ENCODE measurements at places on chromosomes 2 and 18.

- no peak for DNase-seq
These were observed 81.2 kb downstream of the INSIG2 start for GRCh38 chr2:118169359-118170005.

GRCh38 chr2:99707592-99707991 is 217.8 kb upstream of the REV1 start:
- DNase-seq, result no peak

- no peak for DNase-seq
These were observed 429.5 kb downstream of the CCDC85A start for GRCh38 chr2:56613254-56613653.

- DNase-seq, result no peak
These were observed 5.7 kb downstream of the KIF1A start for GRCh38 chr2:240814280-240814679.

DNA sequence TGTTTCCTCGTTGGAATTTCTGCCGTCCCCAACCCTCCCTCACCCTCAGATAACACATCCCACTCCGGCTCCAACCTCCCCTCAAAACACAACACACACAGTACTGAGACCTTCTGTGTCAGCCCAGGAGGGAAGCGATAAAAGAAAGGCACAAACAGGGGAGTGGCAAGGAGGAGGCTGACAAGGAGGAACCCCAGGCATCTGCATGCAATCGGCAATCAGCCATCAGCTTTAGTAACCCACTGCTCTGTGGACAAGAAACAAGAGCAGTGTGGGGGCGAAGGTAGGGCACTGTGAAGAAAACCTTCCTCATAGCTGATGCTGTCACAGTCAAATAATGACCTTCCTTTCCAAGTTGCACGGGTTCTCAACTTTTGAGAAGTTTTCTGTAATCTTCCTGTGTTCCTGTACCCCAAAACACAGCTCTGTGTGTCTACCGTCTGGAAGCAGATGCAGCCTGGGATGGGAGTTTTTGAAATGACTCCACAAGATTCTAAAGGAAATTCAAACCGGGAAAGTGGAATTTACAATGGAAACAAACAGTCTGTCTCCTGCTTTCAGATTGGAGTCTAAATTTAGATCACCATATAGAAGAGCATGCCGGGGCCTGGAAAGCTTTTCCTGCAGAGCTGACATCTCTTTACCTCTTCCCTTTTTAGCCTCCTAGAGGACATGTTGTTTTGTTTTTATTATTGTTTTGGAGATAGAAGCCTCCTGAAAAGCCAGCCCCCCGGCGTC is 16.4 kb upstream of the LPIN2 start:
- DNase-seq, result no peak

DNA sequence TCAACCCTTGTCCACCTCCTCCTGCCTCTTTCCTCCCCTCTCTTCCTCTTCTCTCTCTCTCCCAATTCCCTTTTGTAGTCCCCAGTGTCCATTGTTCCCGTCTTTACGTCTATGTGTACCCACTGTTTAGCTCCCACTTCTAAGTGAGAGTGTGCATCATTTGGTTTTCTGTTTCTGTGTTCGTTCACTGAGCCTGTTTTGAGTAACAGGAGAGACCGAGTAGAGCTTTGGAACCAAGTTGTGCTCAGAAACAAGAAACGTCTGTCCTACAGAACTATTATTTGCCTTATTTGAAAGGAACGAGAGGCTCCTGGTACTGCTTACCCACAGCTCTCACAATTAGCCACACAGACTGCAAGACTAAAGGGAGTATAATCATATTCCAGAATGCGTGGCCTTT is 50.1 kb upstream of the MAPRE2 start:
- DNase-seq, result no peak

DNA sequence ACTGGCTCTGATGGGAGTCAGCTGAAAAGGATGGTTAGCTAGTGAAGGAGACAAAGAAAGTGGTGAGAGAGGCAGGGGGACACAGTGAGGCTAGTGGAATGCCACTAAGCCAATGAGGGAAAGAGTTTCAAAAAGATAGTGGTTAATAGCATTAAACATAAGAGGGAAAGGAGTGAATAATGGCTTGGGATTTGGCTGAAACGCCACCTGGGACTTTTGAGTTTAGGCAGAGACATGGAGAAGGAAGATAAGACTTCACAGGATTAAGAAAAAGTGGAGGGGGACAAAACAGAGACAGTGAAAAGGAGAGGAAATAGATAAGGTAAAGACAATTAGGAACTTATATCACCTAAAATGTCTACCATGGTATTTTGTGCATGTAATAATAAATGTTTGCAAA is 6.9 kb downstream of the CD28 start:
- DNase-seq, result no peak

GRCh38 chr18:38076346-38077070 is 510.9 kb upstream of the CELF4 start:
- no peak for DNase-seq

DNA sequence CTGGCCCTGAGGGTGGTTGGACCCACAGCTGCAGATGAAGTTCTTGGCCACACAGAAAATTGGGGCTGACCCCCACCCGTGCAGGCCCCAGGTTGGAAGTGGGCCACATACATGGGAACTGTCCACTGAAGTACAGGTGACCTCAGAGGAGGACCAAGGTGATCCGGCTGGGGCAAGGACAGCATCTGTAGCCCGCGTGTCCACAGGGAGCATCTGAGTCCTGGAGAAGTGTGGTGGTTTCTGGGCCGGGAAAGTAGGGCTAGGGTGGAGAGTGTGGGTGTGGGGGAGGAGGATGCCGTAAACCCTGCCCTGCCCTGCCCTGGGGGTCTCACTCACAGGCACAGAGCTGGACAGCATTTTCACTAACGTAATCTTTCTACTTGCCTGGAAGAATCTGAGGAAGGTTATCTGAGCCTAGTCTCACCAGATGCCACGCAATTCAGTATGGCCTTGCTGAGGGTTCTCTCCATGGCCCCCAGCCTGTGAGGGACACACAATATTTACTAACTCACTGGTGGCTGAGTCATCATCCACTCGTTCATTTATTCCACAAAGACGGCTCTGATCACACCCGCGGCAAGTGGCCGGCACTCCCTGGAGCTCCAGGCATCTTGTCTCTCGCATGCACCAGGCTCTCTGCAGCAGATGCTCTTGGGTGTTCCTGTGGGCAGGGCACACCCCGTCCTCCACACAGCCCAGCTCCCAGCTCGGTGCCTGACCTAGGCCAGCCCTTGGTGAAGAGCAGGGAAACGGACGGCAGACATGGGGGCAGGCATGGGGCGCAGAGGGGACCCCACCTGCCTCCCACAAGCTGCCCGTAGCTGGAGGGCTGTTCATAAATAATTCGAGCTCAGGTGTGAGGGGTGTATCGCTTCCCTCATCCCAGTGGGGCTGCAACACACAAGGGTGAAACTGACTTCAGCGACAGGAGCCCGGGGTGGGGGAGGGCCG is 51.2 kb downstream of the INHBB start:
- DNase-seq, result no peak

DNA sequence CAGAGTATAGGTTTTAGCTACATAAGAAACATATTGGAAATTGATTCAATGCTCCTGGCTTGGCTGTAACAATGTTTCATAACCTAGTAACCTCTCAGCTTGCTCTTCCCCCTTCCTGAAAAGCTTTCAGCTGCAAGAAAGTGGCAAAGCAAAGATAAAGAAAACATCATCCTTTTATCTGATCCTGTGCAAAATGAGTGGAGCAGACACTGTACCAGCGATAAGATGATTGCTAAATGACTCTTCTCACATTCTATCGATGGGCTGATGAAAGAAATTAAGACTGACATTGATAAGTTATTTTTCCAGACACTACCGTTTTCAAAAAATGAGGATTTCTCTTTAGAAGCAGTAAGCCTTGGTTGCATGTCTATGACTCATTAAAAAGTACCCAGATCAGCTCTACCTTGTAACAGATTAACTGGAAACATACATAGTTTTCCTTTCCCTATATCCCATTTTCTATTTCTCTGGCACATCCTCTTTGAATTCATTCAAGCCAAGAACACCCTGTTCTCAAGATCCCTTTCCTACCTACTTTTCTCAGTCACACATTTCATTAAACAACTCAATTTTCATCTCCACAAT is 87.1 kb upstream of the LYPD1 start:
- DNase-seq, result no peak

GRCh38 chr2:188607501-188607900 is 315.8 kb downstream of the GULP1 start:
- DNase-seq, result no peak

- DNase-seq, result no peak
These were observed 48.7 kb upstream of the NBEAL1 start for GRCh38 chr2:202965810-202966460.

- DNase-seq, result no peak
These were observed 4.6 kb downstream of the LAMA3 start for GRCh38 chr18:23693846-23694245.

DNA sequence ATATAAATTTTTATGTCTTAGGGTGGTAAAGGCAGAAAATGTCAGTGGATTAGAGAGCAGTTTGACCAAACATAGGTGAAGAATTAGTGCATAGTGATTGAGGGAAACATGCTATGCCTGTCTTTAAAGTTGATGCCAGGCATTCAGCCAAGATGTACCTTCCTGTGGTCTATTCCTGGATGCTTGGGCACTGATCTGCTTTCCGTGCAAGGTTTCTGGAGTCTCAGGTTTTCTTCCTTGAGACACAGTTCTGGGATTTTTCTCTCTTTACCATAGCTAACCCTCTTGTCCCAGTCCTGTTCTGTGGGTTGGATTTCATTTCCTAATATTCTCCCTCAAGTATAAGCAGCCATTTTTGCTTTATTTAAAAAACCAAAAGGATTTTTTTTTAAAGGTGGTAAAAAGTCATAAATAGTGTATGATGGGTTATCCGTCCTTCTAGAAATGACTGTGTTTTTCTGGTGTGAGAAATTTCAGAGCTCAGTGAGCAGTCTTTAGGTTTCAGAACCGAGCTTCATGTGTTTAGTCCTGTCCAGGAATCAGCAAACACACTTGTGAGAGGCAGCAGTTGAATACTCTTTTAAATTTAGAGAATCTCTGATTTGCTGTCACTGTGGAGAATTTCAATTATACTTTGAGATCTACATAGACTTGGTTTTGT is 43.0 kb upstream of the CYBRD1 start:
- DNase-seq, result no peak

- DNase-seq, result no peak
These were observed 92.4 kb downstream of the SOCS6 start for GRCh38 chr18:70380915-70381896.

GRCh38 chr2:118019821-118020220 is 6.0 kb upstream of the CCDC93 start:
- no peak for DNase-seq

- DNase-seq, result no peak
These were observed 56.4 kb downstream of the PLB1 start for GRCh38 chr2:28552045-28552823.

- no peak for DNase-seq
These were observed 33.7 kb downstream of the EHBP1 start for GRCh38 chr2:62738981-62739936.

DNA sequence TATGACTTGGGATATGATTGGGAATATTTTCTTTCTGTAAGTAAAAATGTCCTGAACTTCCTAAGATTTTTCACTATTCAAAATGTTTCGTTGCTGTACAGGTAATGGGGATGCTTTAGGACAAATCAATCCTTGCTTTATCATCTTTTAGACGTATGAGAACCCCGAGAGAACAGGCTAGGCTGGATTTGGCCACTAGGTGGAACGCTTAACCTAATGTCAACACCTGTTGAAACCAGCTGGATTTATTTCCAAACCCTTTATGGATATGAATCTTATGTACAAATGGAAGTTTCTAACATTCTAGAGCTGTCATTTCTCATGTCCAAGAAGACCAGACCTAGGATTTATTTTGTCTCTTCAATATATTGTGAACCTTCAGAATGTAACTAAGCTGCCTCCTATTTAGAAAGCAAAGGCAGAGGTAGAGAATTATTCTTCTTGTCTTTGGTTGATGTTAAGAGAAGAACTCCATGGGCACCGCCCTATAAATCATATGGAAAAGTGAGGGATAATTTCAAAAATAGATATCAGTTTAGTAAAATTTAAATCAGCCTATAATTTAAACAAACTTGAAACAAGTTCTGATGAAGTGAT is 96.7 kb downstream of the PMAIP1 start:
- DNase-seq, result no peak

- no peak for DNase-seq
These were observed 94.3 kb downstream of the HNRNPLL start for GRCh38 chr2:38508311-38509039.

GRCh38 chr2:43387092-43388062 is 161.0 kb upstream of the ZFP36L2 start:
- DNase-seq, result peak; percentile 73

- DNase-seq, result no peak
These were observed 234.7 kb downstream of the C1D start for GRCh38 chr2:67828066-67828465.

GRCh38 chr2:188117706-188118105 is 174.0 kb upstream of the GULP1 start:
- no peak for DNase-seq

DNA sequence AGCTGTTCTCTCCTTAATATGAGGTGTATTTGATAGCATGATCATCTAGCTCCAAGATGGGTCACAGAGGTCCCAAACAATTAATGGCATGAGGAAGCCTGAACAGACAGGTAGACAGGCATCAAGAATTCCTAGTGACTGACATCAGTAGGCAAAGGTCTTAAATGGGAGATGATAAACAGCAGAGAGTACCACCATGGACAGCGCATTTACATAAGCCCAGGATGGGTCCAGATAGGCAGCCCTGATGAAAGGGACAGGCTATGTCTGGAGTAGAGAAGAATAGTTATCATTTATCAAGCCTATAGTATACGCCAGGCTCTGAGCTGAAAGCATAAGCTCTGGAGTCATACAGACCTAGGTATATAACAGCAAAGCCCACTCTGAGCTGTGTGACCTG is 434.7 kb upstream of the SETBP1 start:
- no peak for DNase-seq

GRCh38 chr2:62016957-62017356 is 111.5 kb downstream of the COMMD1 start:
- DNase-seq, result no peak

- no peak for DNase-seq
These were observed 193.0 kb downstream of the RAB3GAP1 start for GRCh38 chr2:135245071-135245470.

- DNase-seq, result no peak
These were observed 40.8 kb upstream of the CFAP36 start for GRCh38 chr2:55478610-55479304.

DNA sequence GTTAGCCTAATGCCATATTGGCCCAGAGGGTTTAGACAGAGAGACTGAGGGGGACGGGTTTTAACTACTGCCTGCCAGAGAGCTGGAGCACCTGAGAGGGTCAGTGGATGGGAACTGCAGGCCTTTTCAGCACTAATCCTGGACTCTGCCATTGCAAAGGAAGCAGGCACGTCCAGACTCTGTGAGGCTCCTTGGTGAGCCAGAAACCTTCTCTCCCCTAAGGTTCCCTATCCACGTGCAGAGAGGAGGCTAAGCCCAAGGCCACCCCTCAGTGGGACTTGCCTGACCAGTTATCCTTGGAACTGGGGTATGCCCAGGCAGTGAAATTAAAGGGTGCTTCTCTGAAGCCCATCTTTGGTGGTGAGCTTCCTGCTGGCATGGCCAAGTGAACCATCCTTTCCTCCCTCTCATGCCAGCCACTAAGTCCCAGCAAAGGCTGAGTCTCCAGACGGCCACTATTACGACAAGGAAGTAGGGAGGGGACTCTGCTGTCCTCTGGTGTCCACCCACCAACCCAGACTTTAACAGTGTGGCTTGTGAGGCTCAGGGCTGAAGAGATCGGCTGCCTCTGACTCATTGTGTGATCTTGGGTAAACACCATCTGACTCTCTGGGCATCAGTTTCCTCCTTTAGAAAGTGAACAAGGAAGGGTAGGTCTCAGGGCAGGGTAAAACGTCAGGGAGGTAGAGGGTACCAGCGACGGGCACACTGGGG is 3.9 kb upstream of the MLPH start:
- DNase-seq, result no peak

- no peak for DNase-seq
These were observed 56.3 kb downstream of the GREB1L start for GRCh38 chr18:21298351-21298750.

Measured in LNCaP clone FGC (cell line).